ENCODE measurements at places on chromosomes 1 and 21.
A peak's percentile ranks its signal among the peaks of the same experiment; 100 is the strongest.

DNA sequence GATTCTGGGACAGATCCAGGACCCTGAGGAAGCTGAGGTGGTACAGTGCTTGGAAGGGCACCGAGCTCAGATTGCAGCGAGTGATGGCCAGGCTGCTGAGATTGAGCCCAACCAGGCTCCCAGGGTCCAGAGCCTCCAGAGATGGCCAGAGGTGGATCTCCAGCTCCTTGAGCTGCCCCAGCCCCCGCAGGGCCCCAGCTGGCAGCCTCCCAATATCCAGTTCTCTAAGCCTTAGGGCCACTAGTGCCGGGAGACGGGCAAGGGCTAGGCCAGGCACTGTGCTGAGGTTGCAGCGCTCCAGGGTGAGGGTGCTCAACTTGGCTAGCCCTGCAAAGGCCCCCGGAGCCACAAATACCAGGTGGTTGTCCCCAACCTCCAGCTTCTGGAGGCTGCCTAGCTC is 3.4 kb downstream of the LINGO4 start:
- no peak for DNase-seq

DNA sequence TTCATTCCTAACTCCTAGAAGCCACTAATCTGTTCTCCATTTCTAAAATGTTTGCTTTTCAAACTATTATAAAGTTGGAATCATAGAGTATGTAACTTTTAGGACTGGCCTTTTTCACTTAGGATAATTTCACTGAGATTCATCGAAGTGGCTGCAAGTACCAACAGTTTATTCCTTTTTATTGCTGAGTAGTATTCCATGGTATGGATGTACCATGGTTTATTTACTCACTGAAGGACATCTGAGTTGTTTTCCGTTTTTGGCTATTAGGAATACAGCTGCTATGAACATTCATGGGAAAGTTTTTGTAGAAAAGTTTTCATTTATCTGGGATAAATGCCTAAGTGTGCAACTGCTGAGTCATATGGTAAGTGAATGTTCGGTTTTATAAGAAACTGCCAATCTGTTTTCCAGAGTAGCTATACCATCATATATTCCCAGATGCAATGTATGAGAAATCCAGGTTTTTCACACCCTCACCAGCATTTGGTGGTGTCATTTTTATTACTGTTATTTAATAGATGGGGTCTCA is 66.3 kb downstream of the SLC27A3 start:
- DNase-seq: no peak

DNA sequence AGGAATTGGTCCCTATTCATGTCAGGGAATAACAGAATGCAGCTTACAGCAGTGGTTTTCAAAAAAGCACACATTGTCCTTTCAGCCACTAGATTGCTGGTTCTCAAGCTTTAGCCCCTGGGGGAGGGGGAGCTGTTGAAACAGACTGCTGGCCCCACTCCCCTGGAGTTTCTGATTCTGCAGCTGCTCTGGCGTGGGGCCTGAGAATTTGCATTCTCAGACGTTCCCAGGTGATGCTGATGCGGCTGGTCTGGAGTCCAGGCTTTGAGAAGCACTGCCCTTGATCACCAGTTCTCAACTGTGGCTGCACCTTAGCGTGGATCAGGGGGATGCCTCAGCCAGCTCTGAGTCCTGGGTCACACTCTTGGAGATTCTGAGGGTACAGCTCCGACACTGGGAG is 62.7 kb upstream of the LAPTM5 start:
- no peak for DNase-seq

DNA sequence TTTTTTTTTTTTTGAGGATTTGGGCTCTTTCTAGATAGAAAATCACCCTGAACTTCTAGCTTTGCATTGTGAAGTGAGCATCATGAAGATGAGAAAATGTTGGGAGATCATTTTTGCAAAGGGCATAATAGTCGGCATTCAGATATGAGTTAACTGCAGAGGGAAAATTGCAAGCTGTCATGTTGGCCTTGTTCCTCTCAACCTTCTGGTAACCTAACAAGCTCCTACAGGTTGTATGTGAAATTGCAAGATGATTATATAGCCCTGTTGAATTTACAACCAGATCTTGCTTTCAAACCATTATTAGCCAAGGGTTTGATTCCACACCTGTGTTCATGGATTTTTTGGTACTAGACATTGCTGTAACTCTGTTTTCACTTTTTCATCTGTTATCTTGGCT is 2.2 kb downstream of the ELOA start:
- no peak for DNase-seq

- DNase-seq: no peak
Observed at GRCh38 chr1:85569122-85569521, 11.4 kb upstream of the CCN1 start.

- peak; percentile 75 for DNase-seq
Observed at GRCh38 chr1:10625554-10625953, 150.8 kb downstream of the PEX14 start.

- DNase-seq: no peak
Observed at GRCh38 chr1:2258996-2259395, 30.9 kb downstream of the SKI start.

DNA sequence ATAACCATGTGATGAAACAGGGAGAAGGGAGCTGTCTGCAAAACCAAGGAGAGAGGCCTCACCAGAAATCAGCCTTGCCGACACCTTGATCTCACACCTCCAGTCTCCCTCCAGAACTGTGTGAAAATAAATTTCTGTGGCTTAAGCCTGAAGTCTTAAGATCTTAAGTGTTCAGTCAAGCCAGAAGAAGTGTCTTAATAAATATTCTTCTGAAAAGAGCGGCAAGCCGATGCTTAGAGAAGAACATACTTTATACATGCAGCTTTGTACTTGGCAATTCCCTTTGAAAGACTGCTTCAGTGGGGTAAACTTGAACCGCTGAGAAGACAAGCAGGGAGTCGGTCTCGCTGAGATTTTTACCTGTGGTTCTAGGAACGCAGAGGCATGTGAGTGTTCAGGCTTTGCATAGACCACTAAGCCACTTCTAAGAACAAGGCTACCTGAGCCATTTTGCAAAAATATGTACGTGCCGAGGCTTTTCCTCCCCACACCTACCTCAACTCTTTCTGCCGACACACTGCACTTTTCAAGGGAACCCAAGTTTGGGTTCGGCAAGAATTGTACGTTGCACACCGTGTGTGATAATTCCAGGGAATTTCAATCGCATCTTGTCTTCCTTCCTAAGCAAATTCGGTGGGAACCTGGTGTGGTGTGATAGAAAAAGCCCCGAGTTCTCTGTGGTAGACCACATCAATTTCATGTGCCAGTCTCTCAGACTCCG is 3.4 kb downstream of the RUNX1 start:
- DNase-seq: no peak

GRCh38 chr1:12715896-12716437 is at the start of gene AADACL3:
TSS of gene AADACL3 (plus strand) at chr1:12716110. CDS start at chr1:12716177, 67 bp downstream.
- DNase-seq: no peak

- DNase-seq: peak; percentile 72
Observed at GRCh38 chr1:171141688-171142415, 43.2 kb upstream of the FMO2 start.

DNA sequence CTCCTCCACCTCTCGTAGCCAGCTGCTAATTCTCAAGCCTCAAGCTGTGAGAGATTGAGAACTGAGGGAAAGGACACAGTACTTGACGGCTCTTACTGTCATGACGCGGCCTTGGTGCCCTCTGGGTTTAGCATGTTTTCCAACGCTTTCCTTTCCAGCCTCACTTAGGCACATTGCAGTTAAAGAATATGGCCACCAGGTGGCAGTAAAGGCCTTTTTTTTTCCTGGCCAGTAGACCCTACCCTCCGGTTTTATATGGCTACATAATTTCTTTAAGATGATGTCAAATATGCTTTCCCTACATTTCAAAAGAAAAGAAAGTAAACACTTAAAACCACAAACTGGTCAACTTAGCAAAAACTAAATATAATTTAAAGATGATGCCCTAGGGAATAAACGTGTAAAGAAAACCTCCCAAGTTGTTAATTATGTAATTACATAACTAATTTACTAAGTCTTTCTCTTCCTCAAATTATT is 56.8 kb upstream of the PRDX6 start:
- DNase-seq: no peak

- no peak for DNase-seq
Observed at GRCh38 chr1:160354388-160354985, 11.3 kb downstream of the NCSTN start.

DNA sequence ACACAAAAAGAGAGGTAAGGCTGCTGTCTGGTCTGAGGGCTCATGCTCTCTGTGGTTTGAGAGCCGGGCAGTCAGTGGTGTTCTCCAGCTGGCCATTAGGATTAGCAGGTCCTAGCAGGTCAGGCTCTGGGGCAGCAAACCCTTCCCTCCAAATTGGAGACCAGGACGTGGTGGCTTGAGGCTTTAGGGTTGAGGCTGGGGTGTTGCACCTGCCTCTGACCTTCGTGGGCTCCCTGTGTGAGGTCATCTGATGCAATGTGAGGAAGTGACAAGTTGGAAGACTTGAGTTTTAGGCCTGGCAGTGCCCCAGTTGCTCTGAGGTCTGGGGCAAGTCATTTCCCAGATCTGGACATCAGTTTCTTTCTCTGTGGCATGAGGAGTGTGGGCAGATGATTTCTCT is 24.4 kb downstream of the SZRD1 start:
- no peak for DNase-seq

DNA sequence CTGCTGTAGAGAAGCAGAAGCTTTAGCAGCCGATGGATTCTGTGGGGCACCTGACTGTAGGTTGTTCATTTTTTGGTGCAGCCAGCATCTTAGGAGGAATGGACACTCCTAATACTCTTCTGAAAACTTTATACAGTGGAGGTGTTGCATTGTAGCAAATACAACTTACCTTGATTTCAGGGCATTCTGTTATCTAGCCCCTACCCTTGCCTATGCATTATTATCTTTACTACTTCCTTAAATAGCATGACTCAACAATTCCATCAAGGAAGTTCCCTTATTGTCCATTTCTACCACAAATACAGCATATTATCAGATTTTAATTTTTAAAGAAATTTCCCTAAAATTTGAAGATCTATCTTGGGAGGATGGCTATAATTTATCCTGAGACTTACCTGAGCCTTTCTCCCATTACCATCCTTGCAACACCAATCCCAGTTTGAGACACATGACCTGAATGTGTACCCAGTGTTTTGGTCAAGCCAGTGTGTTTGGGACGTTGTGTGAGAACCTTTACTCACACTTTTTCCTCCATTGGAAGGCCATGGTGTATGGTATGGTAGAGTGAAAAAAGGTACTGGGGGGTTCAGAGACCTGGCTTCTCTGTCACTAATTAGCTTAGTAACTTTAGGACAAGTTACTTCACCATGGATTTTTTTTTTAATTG is 9.2 kb downstream of the POU2F1 start:
- no peak for DNase-seq

- DNase-seq: no peak
Observed at GRCh38 chr1:232084584-232085223, 458.1 kb downstream of the DISC1 start.

GRCh38 chr1:169287280-169287679 is 80.3 kb downstream of the NME7 start:
- DNase-seq: no peak

- DNase-seq: no peak
Observed at GRCh38 chr1:56153276-56153675, 426.1 kb downstream of the PLPP3 start.

DNA sequence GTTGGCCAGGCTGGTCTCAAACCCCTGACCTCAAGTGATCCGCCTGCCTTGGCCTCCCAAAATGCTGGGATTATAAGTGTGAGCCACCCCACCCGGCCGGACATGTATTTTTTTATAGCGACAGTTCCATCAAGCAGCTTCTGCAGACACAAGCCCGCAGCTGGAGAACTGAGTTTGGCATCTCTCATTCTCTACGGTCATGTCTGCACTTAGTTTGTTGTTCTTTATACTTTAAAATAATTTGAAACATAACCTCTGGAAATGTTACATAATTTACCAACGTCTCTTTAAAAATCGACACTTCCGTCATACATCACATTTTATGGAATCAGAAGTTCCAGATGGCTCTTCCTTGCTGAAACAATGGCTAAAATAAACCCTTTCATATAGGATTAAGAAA is 183.6 kb downstream of the DYRK1A start:
- DNase-seq: peak; percentile 69

DNA sequence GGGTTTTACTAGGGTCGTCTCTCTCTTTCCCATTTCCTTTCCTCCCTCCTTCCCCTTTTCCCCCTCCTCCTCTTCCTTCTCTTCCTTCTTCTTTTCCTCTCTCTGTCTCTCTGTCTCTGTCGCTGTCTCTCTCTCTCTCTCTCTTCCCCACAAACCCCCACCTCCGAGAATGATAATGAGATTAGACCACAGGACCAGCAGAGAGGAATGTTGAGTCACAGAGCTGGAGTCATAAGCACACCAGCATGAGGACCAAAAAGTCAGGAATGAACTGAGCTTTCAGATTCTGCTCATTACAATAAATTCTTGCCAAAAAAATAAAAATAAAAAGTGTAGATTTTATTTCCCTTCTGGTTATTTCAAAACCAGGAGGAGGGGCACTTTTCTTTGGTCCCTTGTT is 377.4 kb downstream of the LTN1 start:
- DNase-seq: no peak

- DNase-seq: no peak
Observed at GRCh38 chr1:87592156-87592555, 263.5 kb downstream of the LMO4 start.

- DNase-seq: no peak
Observed at GRCh38 chr21:45262041-45262581, 25.6 kb downstream of the POFUT2 start.

DNA sequence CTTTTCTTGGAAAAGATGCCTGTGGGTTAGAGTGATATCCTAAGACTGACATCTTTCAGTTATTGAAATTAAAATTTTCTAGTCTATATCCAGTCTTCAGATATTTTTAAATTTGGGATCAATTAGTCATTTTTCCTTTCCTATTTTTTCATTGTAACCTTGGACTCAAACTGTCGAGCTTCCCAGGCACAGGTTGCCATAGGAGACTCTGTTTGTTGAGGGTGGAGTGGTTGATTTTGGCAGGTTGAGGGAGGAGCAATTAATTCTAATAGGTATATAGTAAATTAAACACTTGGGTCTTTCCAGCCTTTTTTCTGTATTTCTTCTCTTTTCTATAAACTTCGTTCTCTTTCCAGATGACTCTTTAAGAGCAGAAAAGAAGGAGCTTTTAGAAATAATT is 326.8 kb downstream of the ASTN1 start:
- DNase-seq: no peak

DNA sequence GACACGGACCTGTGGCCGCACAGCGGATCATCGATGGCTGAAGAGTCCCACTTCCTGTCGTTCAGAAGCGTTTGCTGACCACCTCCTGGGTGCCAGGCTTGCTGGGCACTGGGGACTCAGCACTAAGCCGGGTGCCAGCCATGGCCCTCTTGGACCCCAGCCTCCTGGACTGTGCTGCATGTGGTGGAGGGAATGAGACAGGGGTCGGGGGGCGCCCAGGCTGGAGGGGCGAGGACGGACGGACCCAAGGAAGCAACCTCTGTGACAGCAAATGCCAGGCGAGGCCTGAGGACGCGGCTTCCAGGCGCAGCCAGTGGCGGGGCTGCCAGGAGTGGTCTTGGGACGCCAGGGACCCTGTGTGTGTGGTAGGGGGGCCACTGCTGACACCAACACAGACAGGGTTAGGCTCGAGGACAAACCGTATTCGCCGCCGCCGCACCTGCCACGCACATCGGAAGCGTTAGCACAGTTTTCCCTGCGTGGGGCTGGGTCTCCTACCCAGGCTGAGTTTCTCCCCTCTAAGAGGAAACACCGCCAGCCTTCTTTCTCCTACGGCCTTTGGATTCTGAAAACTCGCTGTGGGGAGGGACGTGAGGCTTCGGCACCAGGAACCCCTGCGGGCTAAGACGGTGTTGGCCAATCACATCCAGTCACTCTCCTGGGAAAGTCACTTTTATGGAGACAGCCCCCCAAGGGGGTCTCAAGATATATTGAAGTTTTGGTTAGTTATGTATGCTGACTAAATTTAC is 3.1 kb upstream of the MXRA8 start:
- DNase-seq: no peak

GRCh38 chr1:20663365-20663764 is 2.2 kb upstream of the DDOST start:
- DNase-seq: no peak

Measured in lower leg skin (tissue), 4 donors.